ENCODE measurements at places on chromosomes 2 and 18. TPM values are rescaled to one million over a fixed set of nuclear protein-coding genes. Genes with fewer than 3 reads are reported as not detected.

The ATP6V1C2 gene
- 0.19 TPM for total RNA-seq

The OSR1 gene
- total RNA-seq: 10.3 TPM

DNA sequence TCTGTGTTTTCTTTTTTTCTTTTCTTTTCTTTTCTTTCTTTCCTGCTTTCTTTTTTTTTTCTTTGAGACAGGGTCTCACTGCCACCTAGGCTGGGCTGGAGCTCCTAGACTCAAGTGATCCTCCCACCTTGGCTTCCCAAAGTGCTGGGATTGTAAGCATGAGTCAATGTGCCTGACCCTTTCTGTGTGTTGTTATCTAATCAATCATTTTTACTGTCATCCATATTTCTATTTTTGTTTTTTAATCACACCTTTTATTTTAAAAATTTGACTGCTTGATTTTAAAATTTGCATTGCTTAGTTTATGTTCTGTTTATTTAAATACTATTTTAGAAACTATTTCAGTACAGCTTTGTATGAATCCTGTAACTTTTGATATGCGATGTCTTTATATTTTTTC, 19.2 kb downstream of the LCLAT1 start:
- H3K27me3 ChIP-seq: no peaks in the 10 kb centered on the region
- H3K4me1 ChIP-seq: peaks cover 12% of the 10 kb centered on the region
- no peak for DNase-seq

GRCh38 chr2:128746356-128746755, 427.7 kb upstream of the HS6ST1 start:
- H3K4me3 ChIP-seq: no peak overlapping the region
- peaks cover 25% of the 10 kb centered on the region for H3K4me1 ChIP-seq
- H3K36me3 ChIP-seq: no peaks in the 10 kb centered on the region
- peak overlapping the region; percentile 85 for H3K27ac ChIP-seq
- no peak for DNase-seq

DNA sequence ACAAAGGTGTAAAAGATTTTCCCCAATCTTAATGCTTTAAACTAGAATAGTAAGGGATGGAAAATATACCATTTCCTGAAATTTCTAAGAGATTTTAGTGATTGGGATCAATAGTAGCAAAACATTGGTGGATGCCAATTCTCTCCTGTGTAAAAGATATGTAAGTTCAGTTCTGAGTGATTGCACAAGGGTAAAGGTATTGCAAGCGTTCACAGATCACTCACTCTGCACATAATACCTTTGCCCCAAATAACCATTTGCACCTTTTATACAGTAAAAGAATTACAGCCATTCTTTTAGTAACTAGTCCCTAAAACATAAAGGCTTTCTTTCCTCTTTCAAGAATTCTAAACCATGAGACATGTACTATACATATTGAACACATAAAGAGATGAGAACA, 13.0 kb upstream of the ZCCHC2 start:
- no peak overlapping the region for H3K27ac ChIP-seq
- no peak for DNase-seq
- H3K4me1 ChIP-seq: no peaks in the 10 kb centered on the region
- peaks cover 2% of the 10 kb centered on the region for H3K36me3 ChIP-seq

DNA sequence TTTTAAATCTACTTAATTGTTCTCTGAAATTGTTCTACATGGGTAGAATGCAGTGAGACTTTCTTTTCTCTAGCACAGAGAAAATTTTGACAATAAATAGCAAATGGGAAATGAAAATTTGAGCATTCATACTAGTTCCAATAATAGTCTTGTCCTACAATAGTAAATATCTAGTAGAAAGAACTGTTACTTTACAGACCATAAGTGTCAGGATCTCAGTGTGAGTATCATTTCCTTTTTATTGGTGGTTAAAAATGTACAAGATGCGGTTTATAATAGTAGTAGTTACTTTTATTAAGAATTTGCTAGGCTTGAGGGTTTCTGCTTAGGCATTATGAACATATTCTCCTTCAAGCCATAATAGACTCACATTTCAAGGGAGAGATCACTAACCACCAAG, 43.2 kb downstream of the KCNE4 start:
- H3K4me3 ChIP-seq: no peak overlapping the region
- no peak for DNase-seq
- H3K36me3 ChIP-seq: no peaks in the 10 kb centered on the region
- H3K27me3 ChIP-seq: peaks cover 5% of the 10 kb centered on the region
- peaks cover 7% of the 10 kb centered on the region for H3K4me1 ChIP-seq

DNA sequence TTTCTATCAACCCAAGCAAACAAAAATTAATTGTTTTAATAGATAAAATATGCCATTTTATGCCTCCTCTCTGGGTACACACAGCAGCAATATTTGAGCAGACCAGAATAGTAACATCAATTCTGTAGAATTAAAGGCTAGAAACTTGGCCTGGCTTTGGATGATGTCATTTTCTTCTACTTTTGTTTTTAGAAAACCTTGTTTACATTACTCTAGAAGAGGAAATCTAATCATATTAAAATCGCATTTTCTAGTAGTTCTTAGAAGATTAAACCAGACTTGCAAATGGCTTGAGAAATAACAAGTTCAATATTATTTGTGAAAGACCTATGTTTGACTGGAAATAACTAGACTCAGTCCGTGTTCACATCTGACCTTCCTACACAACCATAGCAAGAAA, 102.3 kb upstream of the RFX8 start:
- no peaks in the 10 kb centered on the region for H3K36me3 ChIP-seq
- peaks cover 30% of the 10 kb centered on the region for H3K27me3 ChIP-seq
- H3K4me3 ChIP-seq: no peak overlapping the region

- H3K4me1 ChIP-seq: peaks cover 3% of the 10 kb centered on the region
- H3K4me3 ChIP-seq: no peak overlapping the region
- no peaks in the 10 kb centered on the region for H3K27me3 ChIP-seq
- H3K36me3 ChIP-seq: no peaks in the 10 kb centered on the region
Measured at GRCh38 chr2:207670887-207671286, 40.6 kb upstream of the CCNYL1 start.

DNA sequence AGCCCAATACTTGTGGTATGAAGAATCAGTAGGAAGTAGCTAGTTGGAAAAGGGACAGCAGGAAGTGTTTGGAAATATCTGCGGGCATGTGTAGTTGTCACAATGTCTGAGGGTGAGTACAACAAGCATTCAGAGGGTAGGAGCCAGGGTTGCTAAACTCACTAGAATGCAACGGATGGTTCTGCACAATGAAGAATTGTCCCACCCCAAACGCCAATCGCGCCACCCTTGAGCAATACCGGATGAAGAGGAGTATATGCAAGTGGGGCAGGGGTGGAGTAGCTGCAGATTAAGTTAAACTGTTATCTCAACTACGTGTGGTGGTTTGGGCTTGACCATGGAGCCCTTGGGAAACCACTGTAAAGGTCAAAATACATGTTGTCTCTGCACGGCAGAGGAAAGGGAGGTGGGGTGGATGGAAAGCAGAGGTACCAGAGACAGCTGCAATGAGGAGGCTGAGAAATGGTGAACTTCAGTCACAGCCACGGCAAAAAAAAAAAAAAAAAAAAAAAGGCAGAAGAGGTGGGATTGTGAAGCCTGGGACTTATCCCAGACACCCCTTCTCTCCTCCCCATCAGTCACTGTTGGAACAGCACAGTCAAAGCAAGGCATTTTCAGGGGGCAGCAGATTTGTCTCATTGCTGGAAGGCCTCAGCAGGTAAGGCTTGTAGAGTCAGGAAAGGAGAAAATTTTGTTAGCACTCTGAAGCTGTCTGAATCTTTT, 5.2 kb downstream of the CCL20 start:
- DNase-seq: no peak
- no peaks in the 10 kb centered on the region for H3K36me3 ChIP-seq
- H3K27ac ChIP-seq: no peak overlapping the region
- no peaks in the 10 kb centered on the region for H3K4me1 ChIP-seq
- H3K4me3 ChIP-seq: no peak overlapping the region

- peaks cover 82% of the 10 kb centered on the region for H3K27me3 ChIP-seq
- DNase-seq: peak; percentile 28
- no peaks in the 10 kb centered on the region for H3K36me3 ChIP-seq
- peak overlapping the region; percentile 78 for H3K4me3 ChIP-seq
- H3K27ac ChIP-seq: peak overlapping the region; percentile 83
- H3K4me1 ChIP-seq: peaks cover 22% of the 10 kb centered on the region
Measured at GRCh38 chr2:205685314-205686055, 3.2 kb downstream of the NRP2 start.

DNA sequence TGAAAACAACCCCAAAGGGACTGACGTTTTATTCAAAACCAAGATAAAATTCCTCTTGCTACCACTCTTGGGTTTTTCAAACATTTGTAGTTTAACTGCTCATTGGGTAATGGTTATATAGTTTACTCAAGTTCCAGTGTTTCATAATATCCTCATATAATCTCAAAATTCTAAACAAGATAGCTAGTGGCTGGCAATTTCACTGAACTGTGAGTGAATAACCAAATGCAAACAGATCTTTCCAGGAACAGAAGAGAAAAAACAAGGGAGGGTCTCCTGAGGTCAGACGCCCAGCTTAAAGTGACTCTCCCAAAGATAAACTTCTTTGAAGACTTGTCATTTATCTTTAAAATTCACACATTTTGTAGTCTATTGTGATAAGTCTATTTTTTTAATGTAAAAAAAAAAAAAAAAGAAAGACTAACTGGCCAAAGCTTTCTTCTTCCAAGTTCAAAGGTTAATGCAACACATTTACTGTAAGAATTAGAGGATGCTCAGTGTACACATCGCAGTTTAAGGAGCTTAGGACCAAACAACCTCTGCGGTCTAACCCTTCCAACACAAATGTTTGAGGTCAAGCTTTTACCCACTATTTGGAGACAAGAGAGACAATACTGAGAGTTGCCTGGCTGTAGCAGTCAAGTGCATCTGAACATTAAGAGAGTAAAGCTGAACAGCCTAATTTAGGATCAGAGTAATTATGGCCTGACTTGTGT, 26.6 kb downstream of the LPIN2 start:
- H3K27me3 ChIP-seq: no peaks in the 10 kb centered on the region
- no peak for DNase-seq
- no peak overlapping the region for H3K4me3 ChIP-seq
- H3K27ac ChIP-seq: no peak overlapping the region
- peaks cover 2% of the 10 kb centered on the region for H3K36me3 ChIP-seq
- H3K4me1 ChIP-seq: peaks cover 33% of the 10 kb centered on the region

DNA sequence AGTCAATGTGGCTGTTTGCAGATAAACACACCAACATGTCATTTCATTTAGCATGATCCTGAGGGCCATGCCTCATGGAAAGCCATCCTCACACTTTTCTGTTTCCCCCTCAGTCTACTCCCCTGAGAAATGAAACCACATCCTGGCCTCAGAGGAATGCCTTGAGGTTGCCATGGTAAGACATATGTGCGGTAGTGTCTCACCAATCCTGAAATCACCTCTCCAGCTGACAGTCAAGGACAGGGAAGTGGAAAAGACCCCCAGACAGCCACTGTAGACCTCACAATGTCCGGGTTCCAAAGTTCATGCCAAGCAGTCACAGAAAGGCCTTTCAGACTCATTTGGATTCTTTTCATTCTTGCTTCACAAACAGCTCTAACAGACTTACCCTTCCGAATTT, 175.2 kb upstream of the PKDCC start:
- H3K36me3 ChIP-seq: no peaks in the 10 kb centered on the region
- H3K4me3 ChIP-seq: no peak overlapping the region
- peak overlapping the region; percentile 84 for H3K27ac ChIP-seq
- no peaks in the 10 kb centered on the region for H3K27me3 ChIP-seq
- no peak for DNase-seq

DNA sequence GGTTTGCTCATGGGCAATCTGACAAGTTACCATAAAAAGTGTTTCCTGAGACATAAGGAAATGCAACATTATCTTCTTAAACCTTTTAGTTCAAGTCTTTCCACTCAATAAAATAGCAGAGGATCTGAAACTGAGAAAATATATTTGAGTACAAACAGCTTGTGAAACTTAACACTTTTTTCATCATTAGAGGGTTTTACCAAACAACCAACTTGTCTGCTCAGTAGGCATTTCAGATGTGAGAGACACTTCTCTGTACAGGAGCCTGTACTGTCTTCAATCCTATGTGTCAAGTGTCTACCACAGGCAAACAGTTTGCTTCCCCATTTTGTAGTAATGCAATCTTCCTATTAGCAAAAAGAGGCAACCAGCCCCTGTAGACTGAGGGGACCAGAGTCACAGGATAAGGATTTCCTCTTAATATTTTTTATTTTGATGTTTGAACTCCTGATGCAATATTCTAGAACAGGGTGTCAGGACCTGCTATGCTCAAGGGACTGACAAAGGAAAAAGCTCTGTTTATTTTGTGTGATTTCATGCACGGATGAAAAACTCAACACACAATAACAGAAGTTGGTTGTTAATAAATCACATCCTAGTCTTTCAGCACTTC, 159.1 kb upstream of the LHCGR start:
- H3K27ac ChIP-seq: no peak overlapping the region
- no peaks in the 10 kb centered on the region for H3K27me3 ChIP-seq
- no peaks in the 10 kb centered on the region for H3K36me3 ChIP-seq
- no peak overlapping the region for H3K4me3 ChIP-seq
- no peaks in the 10 kb centered on the region for H3K4me1 ChIP-seq
- DNase-seq: no peak

- H3K27me3 ChIP-seq: no peaks in the 10 kb centered on the region
- no peaks in the 10 kb centered on the region for H3K36me3 ChIP-seq
- DNase-seq: no peak
- peaks cover 16% of the 10 kb centered on the region for H3K4me1 ChIP-seq
Measured at GRCh38 chr2:191881982-191882816, 35.3 kb upstream of the CAVIN2 start.

DNA sequence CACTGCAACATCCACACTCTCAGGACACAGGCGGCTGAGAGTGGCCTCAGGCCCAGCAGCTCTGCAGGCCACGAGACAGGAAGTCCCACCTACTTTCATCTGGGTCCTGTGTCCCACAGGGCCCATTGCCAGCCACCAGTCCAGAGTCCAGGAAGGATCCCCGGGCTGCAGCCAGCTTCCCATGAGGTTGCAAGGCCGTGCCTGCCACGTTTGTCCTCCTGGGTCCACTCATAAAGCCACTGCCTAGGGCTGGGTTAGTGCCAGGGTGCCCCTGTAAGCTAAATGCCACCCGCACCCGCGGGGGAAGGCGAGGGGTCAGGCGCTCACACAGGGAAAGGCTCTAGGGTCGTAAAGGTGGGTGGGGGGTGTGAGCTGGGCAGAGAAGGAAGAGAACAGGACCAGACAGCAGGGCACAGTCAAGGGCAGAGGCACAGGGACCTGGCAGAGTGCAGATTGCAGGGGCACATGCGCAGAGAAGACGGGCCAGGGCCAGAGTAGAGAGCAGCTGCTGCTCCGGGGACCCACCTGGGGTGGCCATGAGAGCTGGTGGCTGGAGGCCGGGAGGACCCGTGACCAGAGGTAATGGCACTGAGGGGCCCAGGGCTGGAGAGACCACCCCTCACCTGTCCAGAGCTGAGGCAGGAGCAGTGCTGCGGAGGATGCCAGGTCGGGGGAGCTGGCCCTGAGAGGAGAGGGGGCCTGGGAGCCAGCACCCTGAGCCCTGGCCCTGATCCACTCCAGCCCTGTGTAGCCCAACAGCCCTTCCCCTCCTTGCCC, 8.0 kb downstream of the AGXT start:
- DNase-seq: no peak
- no peak overlapping the region for H3K27ac ChIP-seq
- peaks cover 5% of the 10 kb centered on the region for H3K4me1 ChIP-seq
- no peak overlapping the region for H3K4me3 ChIP-seq

Data from progenitor cell of endocrine pancreas (in vitro differentiated cells).